ENCODE measurements at places on chromosomes 5 and 9.

GRCh38 chr5:172266676-172267092 is 16.9 kb downstream of the UBTD2 start:
- no peak for DNase-seq

DNA sequence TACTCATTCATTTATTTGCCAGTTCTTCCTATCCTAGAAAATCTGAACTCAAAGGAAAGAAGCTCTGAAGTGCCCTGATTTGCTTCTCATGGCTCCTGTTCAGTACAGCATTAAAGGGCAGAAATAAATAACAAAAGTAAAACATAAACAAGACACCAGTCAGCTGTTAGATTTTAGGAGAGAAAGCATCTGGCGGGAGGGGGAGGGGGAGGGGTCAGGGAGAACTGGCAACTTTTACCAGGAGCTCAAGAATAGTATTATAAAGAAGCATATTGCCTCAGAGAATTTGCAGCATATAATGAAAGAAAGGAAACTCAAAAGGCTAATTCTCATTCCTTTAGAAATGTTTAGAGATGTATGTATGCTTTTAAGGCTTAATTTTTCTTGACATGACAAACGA is 68.1 kb downstream of the SEMA6A start:
- no peak for DNase-seq

- no peak for DNase-seq
Measured at GRCh38 chr5:84487963-84488362, 103.3 kb upstream of the EDIL3 start.

- no peak for DNase-seq
Measured at GRCh38 chr5:10578869-10579268, 15.0 kb downstream of the ANKRD33B start.

DNA sequence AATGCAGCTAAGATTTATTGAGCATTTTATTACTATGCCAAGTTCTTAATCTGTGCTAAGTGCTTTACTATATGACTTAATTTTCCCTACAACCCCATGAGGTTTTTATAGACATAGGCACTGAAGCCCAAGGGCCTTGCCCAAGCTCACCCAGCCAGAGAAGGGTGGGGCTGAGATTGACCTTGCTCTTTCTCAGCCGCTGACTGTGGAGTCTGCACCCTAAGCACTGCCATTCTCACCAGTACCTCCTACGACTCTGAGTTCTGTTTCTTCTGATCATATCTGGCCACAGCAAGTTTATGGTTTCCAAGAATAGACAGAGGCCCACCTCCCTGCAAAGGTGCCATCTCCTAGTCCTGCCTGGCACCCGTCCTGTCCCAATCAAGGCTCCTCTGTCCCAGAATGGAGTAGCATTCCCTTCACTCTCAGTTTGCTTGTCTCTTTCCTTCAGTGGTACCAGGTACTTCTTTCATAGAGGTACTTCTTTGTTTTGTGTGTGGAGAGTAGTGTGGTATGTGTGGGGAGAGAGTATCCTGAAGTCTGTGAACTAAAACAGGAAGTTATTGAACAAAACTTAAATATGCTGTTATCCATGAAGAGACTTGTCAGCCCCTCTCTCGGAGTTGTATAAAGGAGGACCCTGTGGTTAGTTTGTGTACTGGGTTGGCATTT is 42.6 kb downstream of the CSF1R start:
- DNase-seq: no peak
